ENCODE measurements at places on chromosomes 1 and 21.

DNA sequence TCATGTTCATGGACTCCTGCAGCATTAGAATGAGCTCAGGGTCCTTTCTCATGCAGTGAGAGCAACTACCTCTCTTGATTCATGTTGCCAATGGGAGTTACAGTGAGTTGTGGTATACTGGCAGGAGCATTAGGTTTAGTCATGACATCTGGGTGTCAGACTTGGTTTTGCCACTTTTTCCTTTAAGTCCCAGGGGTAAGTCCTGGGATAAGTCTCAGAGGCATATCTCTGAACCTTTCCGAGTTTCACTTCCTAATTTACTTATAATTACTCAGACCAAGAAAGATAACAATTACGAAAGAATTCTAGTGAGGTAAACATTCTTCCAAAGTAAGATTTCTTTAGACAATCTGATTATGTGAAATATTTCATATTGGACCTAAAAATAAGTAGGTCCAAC is 606.0 kb downstream of the SMYD3 start:
- DNase-seq = no peak

DNA sequence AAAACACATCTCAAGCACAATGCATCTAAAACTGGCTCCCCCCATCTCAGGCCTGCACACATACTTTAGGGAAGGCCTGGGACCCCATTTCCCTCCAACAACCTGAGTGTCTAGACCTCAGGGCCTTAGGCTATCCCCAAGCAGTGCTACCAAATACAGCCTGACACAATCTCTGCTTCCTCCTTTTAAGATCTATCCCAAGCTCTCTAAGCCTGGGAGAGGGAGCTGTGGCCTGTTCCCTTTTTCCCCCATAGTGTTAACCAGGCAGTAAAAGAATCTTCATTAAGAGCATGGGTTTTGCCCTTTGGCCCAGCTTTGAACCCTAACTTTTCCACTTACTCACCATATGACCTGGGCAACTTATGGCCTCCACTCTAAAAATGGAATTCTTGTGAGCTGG is 10.8 kb upstream of the COL8A2 start:
- no peak for DNase-seq

GRCh38 chr21:25649146-25649545 is 10.1 kb downstream of the JAM2 start:
- DNase-seq = no peak

DNA sequence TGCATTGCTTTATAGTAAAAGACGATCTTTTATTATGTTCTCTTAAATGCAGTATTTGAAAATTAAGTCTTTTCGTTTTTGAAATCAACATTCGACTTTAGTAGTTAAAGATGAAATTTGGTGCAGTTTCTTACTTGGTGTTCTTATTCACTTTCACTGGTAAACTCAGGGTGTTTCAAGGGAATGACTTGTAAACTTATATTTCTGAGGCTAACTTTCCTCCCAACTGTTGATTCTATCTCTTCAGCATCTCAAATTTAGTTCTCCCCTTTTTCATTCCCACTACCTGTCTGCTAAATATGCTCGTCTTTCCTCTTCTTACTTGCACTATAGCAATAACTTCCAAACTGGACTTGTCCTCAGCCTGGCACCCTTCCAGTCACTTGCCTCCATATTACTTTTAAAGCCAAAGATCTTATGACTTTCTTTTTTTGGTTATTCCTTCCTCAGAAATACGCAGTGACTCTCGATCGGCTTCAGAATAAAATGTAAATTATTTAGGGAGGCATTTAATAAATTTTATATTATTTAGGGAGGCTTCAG is 988 bp downstream of the SLC35A3 start:
- no peak for DNase-seq

- DNase-seq = no peak
Measured at GRCh38 chr1:113784104-113784779, 25.0 kb upstream of the PHTF1 start.

DNA sequence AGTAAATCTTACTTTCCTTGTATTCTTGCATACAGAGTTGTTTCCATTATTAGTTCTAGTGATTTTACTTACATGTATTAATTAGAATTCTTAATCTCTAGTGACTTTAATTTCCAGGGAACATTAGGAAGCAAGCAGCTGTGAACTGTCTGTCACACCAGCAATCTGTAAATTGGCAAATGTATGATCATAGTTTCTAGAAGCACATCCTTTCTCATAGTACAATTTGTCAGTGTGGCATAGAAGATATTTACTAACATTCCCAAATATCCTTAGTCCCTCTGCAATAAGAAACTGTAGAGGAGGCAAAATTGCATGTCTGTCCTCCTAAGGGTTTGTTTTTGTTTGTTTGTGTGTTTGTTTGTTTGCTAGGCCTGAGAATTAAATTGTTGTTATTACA is 17.0 kb upstream of the FMO1 start:
- DNase-seq = no peak

DNA sequence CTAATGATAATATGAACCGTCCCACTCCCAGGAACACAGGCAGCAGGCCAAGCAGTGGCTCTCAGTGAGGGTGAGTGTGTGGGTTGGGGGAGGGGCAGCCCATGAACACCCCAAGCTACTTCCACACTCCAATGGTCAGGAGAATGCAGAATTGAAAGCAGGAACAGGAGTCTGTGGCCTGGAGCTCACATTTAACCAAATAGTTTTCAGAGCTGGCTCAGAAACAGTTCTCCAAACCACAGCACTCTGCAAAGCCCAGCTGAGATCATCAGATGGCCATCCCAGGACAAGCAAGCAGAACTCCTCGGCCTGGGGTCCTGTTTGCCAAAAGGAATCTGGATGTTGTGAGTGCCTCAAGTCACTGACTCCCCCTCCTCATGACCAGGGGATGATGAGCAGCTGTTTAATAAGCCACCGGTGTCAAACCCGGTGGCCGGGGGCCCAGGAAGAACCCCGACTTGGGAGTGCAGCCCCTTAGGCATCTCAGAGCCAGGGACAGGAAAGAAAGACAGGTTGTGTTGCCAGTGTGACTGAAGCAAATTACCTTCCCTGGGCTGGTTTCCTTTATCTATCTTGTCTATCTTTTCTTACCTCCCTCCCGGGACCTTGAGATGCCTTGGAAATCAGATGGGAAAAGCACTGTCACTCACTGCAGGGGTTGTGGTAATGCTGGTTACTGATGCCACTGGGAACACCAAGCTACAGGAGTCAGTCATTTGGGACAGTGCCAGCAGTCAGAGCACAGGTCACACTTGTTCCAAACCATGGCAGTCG is 20.4 kb downstream of the DEGS1 start:
- no peak for DNase-seq

DNA sequence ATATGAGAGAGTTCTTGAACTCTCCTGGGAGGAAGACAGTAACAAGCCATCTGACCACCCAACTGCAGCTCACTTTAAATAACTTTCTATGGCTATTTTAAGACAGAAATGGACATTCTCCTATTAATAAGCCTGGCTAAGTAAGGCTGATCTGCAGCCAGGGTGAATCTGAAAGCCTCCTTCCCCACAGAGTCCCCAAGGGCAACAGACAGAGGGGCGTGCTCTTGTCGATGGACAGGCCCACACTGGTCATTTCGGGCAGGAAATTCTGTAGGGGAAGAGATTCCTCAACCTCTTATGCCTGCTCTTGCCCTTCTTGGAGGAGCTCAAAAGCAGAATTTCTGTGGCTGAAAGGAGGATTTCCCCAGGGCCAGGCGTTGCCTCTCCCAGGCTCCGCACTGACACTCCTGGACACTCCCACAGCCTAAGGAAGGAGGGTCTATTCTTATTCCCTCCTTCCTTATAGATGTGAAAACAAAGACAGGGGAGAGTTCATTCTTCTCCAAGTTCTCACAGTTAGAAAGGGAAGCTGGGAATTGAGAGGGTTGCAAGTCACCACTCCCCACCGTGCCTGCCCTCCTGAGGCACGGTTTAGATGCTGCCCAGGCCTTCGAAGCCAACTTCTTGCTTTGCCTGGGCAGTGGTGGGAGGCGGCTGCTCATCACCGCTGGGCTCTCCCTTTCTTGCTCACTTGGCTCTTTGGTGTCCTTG is 17.9 kb upstream of the KANK4 start:
- no peak for DNase-seq

DNA sequence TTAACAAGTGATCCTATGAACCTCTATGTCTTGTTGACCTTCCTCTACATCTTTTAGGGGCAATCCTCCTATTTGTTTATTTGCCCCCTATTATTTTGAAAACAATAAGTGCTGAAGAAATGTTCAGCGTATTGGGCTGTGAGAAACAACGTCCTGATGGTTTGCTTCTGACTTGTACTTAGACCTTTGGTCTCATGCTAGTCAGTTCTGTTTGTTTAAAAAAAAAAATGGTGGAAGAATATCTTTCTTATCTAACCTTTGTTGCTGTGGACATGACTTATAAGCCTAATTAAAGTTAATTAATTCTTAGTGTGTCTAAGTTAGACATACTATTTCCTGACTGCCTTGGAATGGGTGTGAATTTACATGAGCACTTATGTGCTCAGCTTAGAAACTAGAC is 20.7 kb downstream of the ATP1A1 start:
- DNase-seq = no peak

DNA sequence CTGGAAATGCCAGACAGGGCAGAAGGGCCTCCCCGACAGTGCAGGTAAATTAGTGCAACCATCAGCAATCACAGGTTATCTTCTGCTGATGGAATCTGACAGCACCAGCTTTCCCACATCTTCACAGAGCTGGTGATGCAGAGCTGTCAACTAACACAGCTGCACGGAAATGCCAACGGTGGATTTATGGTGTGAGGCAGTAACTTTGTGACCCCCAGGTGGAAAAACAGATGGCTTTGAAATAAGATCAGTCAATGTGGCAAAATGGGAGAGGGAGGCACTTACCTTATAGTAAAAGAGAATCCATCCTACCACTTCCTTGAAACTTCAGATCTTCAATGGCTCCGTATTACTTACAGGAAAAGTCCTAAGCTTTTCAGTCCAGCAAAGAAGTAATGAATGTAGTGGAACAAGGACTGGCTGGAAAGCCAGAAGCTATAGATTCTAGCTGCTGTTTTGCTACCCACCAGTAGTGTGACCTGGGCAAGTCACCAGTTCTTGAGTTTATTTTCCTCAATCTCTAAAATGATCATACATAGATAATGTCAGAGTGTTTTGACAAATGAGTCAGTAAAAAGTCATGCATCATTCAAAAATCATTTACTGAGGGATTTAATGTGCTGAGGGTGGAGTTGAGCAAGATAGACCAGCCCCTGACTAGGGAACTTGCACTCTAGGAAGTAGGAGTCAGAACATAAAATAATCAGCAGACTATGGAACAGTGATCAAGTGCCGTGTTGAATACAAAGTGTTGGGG is 245.7 kb upstream of the JUN start:
- DNase-seq = no peak

- no peak for DNase-seq
Measured at GRCh38 chr1:152024223-152024622, 12.6 kb downstream of the S100A11 start.

DNA sequence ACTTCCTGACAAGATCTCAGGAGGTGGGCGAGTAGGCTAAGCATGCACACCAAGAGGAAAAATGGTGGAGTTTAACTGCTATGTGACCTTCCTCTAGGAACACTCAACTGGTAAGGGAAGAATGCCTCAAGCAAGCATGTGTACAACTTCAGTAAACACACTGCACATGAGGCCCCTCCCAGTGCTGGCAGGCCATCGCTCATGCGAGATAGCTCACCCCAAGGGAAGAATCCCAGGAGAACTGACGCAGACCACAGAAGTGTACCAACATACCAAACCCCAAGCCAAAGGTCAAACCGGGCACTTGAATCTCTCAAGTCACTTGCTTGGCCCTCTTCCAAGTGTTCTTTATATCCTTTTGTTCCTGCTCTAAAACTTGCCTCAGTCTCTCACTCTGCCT is 40.5 kb upstream of the GALNT2 start:
- no peak for DNase-seq

DNA sequence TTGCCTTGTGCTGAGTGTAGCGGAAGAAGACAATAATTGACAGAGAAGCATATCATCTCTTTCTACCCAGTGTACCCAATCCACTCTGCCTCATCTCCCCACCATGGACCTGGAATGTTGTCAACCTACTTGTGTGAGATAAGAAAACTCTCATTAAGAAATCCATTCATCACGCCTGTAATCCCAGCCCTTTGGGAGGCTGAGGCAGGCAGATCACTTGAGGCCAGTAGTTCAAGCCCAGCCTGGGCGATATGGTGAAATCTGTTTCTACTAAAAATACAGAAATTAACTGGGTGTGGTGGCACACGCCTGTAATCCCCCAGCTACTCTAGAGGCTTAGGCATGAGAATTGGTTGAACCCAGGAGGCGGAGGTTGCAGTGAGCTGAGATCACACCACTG is 209.6 kb downstream of the PBX1 start:
- no peak for DNase-seq

DNA sequence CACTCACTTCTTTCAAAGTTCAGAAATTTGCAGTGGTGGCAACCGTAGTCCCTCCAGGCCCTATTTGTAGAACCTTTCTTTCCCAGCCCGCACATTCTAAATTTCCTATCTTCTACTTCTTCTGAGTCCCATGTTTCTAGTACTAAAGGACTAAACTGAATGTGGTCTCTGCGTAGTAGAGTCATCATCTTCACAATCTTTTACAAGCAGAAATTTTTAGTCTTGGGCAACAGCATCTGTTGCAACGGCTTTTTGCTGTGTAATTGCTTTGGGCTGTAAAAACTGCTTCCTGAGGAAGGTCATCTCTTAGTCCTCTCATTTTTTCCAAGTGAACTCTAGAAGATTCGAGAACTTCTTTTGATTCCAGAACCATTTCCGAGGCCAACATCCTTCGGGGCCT is 23.9 kb downstream of the VAV3 start:
- no peak for DNase-seq

GRCh38 chr1:41935226-41935625 is 16.5 kb upstream of the HIVEP3 start:
- no peak for DNase-seq

- no peak for DNase-seq
Measured at GRCh38 chr1:204714861-204715511, 29.4 kb upstream of the LRRN2 start.

DNA sequence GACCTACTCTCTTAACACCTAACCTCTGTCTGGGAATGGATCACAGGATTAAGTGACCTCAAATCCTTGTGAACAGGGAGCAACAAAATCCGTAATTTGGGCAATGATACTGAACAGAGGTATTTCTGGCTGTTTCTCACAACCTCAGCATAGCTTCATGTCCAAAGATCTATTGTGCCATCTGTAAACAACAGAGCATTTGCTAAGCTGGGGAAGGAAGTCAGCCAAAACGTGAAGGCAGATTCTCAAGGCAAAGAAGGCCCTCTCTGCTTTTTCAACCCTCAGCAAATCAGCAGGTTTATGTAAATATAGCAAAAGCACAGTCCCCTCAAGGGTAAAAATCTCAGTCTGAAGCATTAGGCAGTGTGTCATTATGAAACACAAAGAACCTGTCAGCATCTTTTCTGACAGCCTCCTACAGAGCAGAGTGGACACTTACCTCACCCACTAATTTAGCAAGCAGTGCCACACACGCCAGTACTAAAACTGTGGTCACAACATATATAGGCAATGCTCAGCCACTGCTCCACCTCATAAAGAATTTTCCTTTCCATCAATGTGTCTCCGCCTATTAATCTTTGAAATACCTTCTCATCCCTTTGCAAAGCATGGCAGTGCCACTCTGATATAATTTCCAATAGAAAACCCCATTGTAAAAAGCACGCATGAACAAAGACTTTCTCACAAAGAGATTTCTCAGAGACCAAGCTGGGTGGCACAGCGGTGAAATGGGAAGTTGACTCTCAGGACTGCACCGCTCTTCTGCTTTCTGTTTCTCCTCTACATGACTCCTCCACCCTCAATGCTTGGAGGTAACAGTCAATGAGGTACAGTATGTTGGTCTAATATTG is 188.0 kb downstream of the RERE start:
- DNase-seq = no peak

GRCh38 chr1:154758346-154758745 is 111.7 kb downstream of the KCNN3 start:
- no peak for DNase-seq

Measured in stimulated activated CD4-positive, alpha-beta T cell treated with anti-CD3 and anti-CD28 coated beads, TNF-alpha, amount 100 ng/mL, for 4 hours (primary cell).